Tibial nerve (tissue), 4 donors: ENCODE measurements at places on chromosomes 4 and X. TPM values are rescaled to one million over a fixed set of nuclear protein-coding genes. Genes with fewer than 3 reads are reported as not detected.
A peak's percentile ranks its signal among the peaks of the same experiment; 100 is the strongest.

GRCh38 chr4:10006601-10007435 lies 14.5 kb downstream of the SLC2A9 start:
- no peaks in the 10 kb centered on the region for H3K27me3 ChIP-seq
- H3K4me1 ChIP-seq = peaks cover 36% of the 10 kb centered on the region
- H3K27ac ChIP-seq = peak overlapping the region; percentile 69
- H3K4me3 ChIP-seq = no peak overlapping the region
- H3K36me3 ChIP-seq = no peaks in the 10 kb centered on the region
- no peak for DNase-seq

DNA sequence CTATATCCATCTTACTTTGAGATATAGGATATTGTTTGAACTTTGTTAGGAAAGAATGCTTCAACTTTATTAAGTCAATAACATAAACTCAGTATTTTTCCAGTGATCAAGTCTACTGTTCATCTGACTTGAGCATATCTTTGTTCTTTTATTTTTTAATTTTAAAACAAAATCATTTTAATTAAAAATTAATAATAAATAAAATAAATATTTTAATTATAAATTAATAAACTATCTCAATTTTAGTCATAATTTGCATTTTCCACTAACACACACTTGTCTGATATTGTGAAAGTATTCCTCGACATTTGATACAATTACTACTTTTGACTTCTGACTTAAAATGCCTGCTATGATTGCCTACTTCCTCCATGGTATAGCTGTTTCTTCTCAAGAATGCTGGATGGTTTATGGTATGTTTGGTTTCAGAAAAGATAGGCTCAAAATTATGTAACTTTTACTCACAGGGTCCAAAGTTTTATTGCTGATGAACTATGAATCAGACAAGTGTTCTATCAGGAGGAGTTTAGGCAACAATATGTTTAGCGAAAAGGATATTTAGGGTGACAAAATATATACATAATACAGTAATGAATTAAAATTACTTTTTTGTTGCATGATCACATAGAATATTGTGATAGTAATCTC lies 1132.3 kb upstream of the PCDH10 start:
- H3K4me3 ChIP-seq = no peak overlapping the region
- no peaks in the 10 kb centered on the region for H3K27me3 ChIP-seq
- H3K36me3 ChIP-seq = no peaks in the 10 kb centered on the region
- no peaks in the 10 kb centered on the region for H3K4me1 ChIP-seq
- DNase-seq = no peak
- no peak overlapping the region for H3K27ac ChIP-seq

Gene CLTRN
- total RNA-seq = not detected

DNA sequence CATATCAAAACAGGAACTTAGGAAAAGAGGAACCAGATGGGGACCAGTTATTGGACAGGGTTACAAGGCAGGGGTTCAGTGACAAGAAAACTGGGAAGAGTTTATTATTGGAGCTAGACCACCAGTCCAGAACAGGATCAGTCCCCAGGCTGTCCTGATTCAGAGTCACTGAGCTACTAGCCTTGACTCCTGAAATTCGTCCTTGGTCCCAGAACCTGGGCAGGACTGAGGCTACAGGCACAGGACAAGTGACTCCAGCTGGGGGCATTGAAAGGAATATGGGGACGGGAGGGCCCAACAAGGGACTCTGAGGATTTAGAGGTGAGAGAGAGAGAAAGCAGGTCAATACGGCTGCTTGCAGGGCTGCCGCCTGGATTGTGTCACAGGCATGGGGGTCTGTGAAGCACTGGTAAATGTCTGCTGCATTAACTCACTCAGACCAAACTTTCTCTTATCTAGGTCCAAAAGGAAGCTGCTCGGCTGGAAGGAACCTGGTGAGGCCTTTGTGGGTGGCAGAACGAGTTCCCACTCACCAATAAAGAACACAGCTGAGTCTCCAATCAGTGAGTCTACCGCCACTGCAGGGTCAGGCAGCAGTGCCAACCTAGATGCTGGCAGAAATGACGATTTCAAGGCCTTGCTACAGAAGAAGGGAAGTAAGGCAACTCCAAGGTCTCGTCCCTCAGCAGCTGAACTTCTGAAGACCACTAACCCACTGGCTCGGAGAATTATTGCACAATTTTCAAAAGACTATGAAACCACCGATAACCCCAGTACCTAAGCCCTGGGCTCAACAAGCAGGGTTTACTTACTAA lies 11.3 kb upstream of the RTL5 start:
- H3K36me3 ChIP-seq = no peaks in the 10 kb centered on the region
- H3K27ac ChIP-seq = no peak overlapping the region
- DNase-seq = no peak
- no peak overlapping the region for H3K4me3 ChIP-seq
- no peaks in the 10 kb centered on the region for H3K4me1 ChIP-seq
- H3K27me3 ChIP-seq = no peaks in the 10 kb centered on the region

Gene SMPX
- total RNA-seq = not detected

Gene PAGE5
- total RNA-seq = not detected

DNA sequence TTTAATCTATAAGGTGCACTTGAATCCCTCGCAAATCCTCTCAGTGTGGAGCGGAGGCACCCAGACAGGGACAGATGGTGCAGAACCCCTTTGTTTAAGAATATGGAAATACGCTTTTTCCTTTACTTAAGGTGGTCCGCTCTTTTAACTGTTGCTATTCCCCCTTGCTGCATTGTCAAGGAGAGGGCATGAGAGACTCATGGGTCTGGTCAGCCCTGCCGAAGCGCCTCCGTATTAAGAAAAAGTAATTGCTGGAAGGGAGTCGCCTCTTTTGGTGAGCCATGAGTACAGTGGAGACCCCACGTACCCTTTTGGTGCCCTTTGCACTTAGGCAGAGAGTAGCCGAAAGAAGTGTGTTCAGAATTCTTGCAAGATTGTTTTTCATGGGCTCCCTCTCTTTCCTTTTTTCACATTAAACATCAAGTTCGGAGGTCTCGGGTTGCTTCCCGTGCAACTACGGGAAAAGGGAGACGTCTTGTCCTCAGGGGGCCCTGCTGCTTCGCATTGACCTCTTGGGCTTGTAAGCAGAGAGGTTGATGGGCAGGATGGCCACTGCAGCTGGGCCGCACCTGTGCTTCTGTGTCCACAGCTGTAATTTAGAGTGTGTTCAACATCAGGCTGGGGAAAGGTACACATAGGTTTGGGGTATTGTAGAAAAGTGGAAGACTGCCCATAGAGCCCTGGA lies 109.6 kb downstream of the SPRY1 start:
- no peak for DNase-seq
- no peak overlapping the region for H3K27ac ChIP-seq
- H3K4me3 ChIP-seq = peak overlapping the region; percentile 40
- no peaks in the 10 kb centered on the region for H3K36me3 ChIP-seq
- no peaks in the 10 kb centered on the region for H3K27me3 ChIP-seq

- DNase-seq = no peak
- no peaks in the 10 kb centered on the region for H3K36me3 ChIP-seq
- H3K27ac ChIP-seq = no peak overlapping the region
- no peaks in the 10 kb centered on the region for H3K4me1 ChIP-seq
- H3K27me3 ChIP-seq = no peaks in the 10 kb centered on the region
Observed at GRCh38 chrX:132561974-132562373, 73.1 kb upstream of the MBNL3 start.

Gene MAGEB17
- not detected for total RNA-seq

Gene USP26
- total RNA-seq = not detected

Gene TCEAL2
- 2.9 TPM for total RNA-seq

- H3K27me3 ChIP-seq = no peaks in the 10 kb centered on the region
- no peak for DNase-seq
- H3K4me3 ChIP-seq = no peak overlapping the region
- H3K4me1 ChIP-seq = no peaks in the 10 kb centered on the region
- H3K36me3 ChIP-seq = no peaks in the 10 kb centered on the region
Observed at GRCh38 chr4:88177983-88178625, 19.7 kb upstream of the ABCG2 start.

GRCh38 chr4:105963461-105964400 lies 68.5 kb downstream of the NPNT start:
- no peaks in the 10 kb centered on the region for H3K4me1 ChIP-seq
- no peaks in the 10 kb centered on the region for H3K36me3 ChIP-seq
- DNase-seq = no peak

DNA sequence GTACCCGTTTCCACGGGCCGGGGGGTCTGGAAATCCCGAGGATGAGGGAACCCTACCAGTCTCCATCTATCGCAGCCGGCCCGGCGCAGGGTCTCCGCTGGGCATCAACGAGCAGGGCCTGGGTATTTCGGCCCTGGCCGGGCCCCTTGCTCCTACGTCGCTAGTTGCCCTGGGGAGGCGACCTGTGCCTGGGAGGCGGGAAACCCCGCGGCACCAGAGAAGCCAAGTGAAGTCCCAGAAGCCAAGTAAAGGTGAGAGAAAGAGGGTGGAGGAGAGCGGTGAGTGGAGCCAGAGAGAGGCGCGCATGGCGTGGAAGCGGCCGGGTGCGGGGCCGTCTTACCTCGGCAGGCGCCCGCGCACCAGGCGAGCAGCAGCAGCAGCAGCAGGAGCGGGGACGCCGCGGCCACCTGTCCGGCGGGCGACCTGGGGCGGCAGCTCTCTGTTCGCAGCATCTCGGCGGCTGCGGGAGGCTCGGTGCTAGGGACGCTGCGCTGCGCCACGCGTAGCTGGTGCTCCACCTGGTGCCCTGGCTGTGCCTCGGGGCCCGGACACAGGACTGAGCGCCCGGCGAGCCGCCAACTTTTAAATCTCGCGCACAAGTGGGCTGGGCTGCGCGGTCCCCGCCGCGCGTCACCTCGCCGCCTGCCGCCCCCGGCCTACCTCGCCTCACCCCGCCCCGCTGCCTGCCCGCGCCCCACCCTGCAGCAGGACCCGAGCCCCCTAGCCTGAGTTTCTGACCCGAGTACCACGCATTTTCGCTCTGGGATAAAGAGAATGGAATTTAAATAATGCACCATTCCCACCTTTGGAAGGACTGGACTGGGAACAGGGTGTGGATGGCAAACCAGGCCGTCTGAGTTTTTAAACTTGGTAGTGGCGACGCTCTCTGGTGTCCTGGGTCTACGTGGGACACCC lies at the start of gene NMU:
Gene NMU, minus strand, starts transcription at position 558 of the 915 bp plus-strand sequence. Its CDS starts 106 bp downstream, at position 452.
- H3K4me3 ChIP-seq = peak within 1 kb of the TSS; percentile 50
- H3K27ac ChIP-seq = no peak within 1 kb of the TSS
- H3K4me1 ChIP-seq = peaks cover 27% of the 10 kb centered on the region

Gene GPRASP1
- total RNA-seq = 14.4 TPM

Gene GAGE13
- total RNA-seq = not detected

Gene MGAT4D
- not detected for total RNA-seq

DNA sequence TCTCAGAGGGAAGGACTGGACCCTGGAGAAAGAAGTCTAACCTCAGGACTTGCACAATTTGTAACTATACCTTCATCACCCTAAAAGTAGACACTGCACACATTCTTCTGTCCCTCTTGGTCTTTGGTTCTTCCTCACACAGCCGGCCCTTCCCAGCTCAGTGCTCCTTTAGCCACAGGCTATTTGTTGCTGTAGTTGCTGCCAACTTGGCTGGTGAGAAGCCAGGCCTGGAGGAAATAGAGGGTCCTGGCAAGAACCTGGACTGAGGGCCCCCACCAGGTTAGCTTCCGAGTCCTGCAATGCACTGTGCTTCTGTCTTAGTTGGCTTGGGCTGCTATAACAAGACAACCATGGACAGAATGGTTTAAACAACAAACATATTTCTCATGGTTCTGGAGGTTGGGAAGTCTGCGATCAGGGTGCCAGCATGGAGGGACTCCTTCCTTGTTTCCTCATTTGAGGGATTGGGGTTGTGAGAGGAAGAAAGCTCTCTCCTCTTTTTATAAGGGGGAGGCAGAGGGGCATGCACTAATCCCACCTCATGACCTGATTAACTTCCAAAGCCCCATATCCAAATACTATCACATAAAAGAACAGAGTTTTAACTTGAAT lies 4.4 kb upstream of the FGF5 start:
- H3K4me3 ChIP-seq = no peak overlapping the region
- H3K4me1 ChIP-seq = no peaks in the 10 kb centered on the region
- H3K36me3 ChIP-seq = no peaks in the 10 kb centered on the region

Gene USP51
- total RNA-seq = 1.3 TPM

Gene KDR
- total RNA-seq = 85.7 TPM

DNA sequence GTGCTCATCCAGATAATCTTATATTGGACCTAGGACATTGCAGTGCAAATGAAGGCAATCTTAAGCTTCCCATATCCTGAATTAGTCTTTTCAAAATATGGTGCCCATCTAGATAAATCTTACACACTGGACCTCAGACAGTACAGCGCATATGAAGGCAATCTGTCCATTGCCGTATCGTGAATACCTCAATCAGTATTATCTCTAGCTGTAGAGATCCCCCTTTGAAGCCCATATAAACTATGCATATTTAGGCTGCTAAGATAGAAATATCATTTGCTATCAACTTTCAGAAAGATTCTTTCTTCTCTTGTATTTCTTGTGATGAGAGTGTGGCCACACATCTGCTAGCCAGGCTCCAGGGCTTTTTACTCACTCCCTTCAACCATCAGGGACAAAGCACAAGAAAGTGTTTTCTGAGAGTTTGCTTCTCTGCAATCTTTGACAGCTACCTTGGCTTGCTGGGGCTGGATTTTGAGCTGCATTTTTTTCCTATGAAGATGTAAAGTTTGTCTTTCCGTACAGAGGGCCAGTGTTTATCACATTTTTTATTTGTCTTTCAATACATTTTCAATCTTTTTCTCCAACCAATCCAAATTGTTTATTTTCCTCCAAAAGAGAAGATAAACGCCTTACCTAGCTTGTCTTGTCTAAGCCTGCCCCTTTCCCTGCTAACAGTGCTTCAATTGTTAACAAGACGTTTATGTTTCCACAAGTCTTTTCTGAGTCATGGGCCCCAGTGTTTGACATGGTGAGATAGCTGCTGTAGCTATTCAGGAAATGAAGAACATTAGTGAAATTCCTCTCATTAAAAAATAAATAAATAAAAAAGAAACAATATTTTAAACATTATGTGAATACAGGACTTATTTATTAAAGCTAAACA lies 57.6 kb upstream of the FAT1 start:
- H3K4me3 ChIP-seq = no peak overlapping the region
- H3K36me3 ChIP-seq = no peaks in the 10 kb centered on the region
- no peak for DNase-seq
- no peaks in the 10 kb centered on the region for H3K27me3 ChIP-seq

DNA sequence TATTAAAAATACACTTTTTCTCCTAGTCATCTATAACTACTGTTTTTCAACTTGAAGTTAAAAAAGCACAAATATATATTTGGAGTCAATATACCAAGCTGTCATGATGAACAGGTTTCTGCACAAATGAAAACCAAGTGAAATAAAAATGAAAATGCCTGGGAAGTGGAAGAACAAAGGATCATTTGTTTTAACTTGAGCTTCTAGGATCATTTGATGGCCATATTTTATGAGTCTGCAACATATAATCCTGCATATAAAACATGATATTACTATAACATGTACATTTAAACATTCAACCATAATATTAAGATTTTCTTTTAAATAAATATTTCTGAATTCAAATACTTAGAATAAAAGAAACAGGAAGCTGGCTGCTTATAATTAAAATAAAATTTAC lies 8.5 kb upstream of the ARHGEF38 start:
- no peaks in the 10 kb centered on the region for H3K36me3 ChIP-seq
- H3K27me3 ChIP-seq = no peaks in the 10 kb centered on the region
- no peak for DNase-seq
- H3K4me3 ChIP-seq = no peak overlapping the region
- no peak overlapping the region for H3K27ac ChIP-seq
